ENCODE measurements at places on chromosomes 3 and 15.

- no peak for DNase-seq
These were observed at the start of gene TRAK1 for GRCh38 chr3:42090973-42091731. Gene TRAK1 (plus strand): TSS chr3:42091357. CDS start chr3:42091470, 113 bp downstream.

- no peak for DNase-seq
These were observed 34.2 kb upstream of the BCL2L10 start for GRCh38 chr15:52146776-52147175.

GRCh38 chr15:57384816-57385215, 8.5 kb downstream of the CGNL1 start:
- DNase-seq, result no peak

DNA sequence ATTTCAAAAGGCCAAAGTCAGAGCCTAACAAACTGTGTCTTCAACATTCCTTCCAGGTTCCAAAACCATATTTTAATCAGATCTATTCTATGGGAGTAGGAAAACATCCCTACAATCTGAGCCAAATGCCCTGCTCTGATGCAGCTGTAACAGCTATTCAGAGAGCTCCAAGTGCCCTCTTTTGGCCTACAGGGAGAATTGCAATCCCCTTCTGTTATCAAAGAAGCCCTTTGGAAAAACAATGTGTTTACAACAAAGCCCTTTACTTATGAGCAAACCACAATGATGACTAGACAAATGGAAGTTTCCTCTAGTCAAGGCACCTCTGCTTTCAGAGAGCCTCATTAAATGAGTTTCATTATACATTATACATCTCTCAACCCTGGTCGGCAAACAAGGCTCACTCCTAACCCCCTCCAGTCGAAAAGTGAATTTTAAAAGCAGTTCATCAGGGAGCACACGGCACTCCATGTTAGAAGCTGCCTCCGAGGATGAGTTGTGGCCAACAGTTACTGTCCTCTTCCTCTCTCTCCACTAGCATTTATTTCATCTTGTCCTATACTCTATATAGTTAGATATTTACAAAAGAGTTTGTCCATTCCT, 42.6 kb upstream of the TMCO5A start:
- DNase-seq, result no peak

GRCh38 chr3:45623846-45624245, 29.3 kb downstream of the LIMD1 start:
- DNase-seq, result no peak
